IPS-NIHi11 (cell line): ENCODE measurements at places on chromosomes 6 and 20.

DNA sequence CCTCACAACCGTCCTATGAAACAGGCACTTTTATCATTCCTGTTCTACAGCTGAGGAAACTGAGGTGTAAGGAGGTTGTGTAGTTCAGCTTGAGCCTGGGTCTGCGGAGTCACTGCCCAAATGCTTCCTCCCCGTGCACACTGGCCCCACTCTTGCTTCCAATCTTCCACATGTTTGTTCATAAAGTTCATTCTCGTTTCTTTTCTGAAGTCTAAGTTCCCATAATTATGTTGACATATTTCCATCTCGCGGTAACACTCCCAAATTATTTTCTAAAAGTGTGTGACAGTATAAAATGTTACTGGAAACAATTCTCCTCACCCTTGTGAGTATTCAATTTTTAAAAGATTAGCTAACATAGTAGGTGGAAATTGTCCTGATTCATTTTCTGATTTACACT lies 106.9 kb downstream of the SLC22A3 start:
- DNase-seq: no peak

- no peak for DNase-seq
Measured at GRCh38 chr6:71558974-71559373, 270.4 kb downstream of the OGFRL1 start.

DNA sequence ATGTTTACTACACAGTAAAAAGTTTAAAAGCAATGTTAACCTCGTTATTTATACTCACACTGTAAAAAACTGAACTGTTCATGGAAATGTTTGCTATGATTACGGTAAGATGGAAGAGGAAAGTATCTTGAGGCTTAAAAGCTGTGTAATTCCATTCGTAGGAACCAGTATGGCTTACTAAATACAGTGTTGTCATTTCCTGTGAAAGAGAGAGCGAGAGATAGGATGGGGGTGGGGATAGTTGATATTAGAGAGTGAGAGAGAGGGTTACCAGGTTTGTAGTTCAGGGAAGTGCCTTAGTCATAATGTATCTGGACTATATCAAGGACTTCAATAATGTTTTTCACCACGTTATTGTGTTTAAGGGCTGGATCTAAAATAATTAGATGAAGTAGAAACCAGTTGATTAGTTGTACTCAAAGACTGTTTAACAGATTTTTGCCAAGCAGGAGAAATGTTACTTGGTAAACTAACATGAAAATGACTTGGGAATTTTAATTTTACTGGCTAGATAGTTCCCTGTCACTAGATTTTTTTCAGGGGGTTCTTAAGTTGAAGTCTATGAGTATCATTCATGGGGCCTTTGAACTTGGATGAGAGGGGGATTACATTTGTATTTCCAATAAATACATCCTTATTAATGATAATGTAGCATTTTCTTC lies 30.4 kb downstream of the AFDN start:
- no peak for DNase-seq

GRCh38 chr20:21048841-21049273 lies 57.3 kb downstream of the LINC00237 start:
- DNase-seq: peak; percentile 88

DNA sequence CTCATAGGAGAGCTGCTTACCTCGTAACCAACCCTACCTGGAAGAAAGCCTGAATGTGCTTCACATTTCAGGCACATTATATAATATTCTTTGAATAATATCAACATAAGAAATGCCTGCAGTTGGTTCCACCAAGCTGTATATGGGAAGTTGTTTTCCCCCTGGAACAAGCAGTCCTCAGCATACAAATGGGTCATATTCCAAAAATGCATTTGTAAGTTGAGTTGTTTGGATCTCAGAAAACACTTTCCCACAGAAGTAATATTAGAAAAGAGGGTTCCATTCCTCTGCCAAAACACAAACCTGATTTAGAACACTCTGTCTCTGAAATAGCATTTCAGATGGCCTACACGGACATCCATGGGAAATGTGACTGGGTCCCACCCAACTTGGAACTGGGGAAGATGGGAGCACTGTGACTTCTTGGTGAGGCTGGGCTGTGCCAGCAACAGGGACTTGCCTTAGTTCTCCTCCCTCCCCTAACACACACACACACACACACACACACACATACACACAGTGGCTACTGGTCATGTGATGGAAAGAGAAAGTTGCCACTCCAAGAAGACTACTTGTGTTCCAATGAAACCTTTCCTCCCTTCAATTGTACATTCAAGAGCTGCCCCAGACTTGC lies 11.4 kb upstream of the RCAN2 start:
- no peak for DNase-seq

- DNase-seq: peak; percentile 46
Measured at GRCh38 chr6:34792605-34793500, 970 bp downstream of the BLTP3A start.

DNA sequence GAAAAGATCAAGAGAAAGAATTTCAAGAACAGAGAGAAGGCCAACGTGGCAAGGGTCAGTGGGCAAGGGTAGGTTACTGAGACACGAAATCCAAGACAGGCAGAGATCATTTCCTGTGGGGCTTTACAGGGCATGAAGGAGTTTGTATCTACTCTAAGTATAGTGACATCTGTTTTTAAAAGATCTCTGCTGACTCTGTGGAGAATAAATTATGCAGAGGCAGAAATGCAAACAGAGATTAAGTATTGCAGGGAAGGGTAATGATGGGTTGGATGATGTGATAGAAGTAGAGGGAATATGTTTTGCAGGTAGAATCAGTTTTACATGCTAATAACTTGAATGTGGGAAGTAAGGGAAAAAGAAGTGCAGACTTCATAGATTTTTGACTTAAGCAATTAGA lies 243.5 kb downstream of the FRK start:
- DNase-seq: no peak

GRCh38 chr6:72616406-72617015 lies 5.4 kb upstream of the KCNQ5 start:
- DNase-seq: peak; percentile 15

DNA sequence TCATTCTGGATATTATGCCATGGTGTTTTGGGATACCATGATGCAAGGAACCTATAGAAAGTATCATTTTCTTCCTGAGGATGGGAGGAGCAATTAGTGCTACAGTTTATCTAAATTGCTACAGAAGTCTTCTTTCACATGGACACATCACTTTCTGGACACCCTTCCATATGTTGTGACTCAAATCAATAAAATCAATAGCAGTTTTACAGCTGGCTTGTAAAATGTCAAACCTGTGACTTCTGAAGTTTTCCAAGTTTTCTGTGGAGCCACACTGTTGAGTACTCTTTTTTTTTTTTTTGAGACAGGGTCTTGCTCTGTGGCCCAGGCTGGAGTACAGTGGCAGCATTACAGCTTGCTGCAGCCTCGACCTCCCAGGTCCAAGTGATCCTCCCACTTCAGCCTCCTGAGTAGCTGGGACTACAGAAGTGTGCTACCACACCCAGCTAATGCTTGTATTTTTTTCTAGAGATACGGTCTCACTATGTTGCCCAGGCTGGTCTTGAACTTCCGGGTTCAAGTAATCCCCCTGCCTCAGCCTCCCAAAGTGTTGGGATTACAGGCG lies 24.1 kb upstream of the CD2AP start:
- no peak for DNase-seq

DNA sequence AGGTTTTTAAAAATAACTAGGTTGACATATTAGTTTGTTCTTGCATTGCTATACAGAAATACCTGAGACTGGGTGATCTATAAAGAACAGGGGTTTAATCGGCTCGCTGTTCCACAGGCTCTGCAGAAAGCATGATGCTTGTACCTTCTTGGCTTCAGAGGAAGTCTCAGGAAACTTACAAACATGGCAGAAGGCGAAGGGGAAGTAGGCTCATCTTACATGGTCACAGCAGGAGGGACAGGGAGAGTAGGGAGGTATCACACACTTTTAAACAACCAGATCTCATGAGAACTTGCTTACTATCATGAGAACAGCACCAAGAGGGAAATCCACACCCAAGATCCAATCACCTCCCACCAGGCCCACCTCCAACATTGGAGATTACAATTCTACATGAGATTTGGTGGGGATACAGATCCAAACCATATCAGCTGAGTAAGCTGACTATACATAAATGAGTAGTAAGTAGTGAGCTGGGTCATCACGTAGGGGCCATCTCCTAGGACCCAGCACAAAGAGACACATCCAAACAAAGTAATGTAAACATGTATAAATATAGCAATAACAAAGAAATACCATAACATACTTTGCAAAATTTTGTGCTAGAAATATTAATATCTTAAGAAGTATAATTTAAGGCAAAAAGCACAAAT lies 31.4 kb upstream of the SIRPG start:
- DNase-seq: no peak

DNA sequence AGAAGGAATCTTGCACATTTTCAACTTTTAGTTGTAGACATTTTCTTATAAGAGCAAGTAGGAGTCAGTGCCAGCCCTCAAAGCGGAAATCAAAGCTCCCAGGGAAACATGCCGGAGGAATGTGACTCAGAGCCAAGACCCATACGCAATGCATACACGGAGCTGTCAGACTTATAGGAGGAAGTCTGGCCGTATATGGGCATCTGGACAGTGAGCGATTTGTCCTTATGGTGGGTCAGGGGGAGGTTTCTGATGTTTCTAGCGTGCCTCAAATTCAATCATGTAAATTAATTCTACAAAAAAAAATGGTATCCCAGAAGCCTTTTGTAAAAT lies 3.6 kb upstream of the CCN2 start:
- peak; percentile 53 for DNase-seq

DNA sequence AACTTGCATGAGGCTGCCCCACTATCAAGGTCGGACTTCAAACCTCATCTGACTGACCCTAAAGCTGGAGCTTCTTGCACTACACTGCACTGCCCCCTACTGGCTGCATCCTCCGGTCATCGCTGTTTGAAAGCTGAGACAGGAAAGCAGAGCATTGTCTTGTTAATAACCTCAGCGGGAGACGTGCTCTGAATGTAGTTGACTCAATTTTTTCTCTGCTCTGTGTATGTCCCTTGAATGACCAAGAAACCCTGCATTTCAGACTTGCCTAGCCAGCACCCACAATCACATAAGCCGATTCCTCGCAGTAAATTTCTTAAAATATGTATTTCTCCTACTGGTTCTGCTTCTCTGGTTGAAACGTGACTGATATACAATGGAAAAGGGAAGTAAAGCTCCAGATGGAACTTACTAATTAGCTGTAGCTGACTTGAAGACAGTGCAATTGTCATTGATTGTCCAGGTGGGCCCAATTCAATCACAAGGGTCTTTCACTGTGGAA lies 27.8 kb downstream of the TCF21 start:
- DNase-seq: peak; percentile 79

- no peak for DNase-seq
Measured at GRCh38 chr6:118509009-118509617, 39.0 kb upstream of the PLN start.

DNA sequence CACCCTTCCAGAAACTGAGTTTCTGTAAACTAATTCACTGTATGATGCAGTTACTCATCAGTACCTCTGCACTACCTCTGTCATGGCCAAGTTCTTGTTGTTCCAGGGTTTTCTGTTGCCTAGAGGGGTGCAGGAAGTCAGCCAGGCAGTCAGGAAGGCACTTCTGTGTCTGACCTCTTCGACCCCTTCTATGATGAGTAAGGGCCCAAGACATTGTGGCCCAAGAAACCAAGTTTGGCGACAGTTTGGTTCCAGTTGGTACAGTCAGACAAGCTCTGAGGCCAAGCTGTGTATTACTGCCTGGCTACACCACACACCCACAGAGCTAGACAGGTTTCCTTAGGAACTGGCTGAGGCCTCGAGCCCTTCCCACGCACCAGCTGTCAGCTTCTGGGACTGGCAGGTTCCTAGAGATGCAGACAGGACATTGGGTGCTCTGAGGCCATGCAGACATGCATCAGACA lies 41.2 kb downstream of the TRAF3IP2 start:
- no peak for DNase-seq

DNA sequence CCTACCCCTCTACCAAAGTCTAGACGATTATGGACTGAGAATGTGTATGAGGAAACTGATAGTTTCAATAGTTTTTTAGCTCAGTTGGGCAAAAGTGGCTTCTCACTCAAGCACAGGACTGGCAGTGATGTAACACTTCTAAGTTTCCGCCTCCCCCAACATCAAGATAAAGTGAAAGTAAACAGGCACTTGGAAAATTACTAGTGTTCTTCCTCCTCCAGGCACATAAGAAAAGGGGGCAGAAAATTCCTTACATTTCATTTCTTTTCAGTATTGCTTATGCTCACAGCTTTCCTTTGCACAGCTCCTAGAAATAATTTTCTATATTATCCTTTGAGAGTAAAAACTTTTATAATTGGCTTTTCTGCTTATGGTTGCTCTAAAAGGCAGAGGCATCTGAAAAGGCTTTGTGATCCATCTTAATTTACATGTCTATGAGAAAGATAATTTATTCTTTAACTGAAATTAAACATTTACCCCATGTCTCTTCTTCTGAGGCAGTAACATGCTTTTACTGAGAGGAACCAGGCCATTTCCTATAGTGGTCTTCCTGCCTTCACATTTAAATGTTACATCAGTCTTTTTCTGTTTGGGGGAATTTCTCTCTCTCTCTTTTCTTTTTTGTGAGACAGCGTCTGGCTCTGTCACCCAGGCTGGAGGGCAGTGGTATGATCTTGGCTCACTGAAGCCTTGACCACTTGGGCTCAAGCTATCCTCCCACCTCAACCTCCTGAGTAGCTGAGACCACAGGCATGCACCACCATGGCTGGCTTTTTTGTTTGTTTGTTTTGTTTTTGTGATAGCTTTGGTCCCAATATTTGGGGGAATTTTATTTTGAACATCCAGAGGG lies 65.0 kb upstream of the EEF1A1 start:
- no peak for DNase-seq

GRCh38 chr6:901696-902460 lies 208.9 kb upstream of the EXOC2 start:
- no peak for DNase-seq

GRCh38 chr20:33874129-33874528 lies 63.0 kb downstream of the CHMP4B start:
- no peak for DNase-seq
